HuH-7.5 (cell line): ENCODE measurements at places on chromosomes 16 and 17.

DNA sequence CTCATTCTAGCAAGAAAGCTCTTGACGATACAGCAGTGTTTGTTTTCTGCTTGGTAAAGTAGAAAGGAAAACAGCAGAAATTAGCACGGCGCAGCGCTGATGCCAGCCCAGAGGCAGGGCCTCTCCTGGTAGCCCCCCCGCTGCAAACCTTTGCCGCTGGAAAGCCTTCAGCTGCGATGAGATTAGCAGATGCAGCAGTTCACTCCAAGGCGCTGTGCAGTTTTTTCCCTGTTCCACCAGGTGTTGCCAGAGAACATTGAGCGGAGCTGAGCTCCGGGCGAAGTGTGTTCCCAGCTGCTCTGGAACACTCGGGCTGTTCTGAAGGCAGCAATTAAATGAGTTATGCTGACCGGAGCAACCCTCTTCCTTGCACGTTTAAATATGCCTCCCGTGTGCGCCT lies 72.5 kb downstream of the RBFOX1 start:
- DNase-seq, result no peak

GRCh38 chr17:56149266-56150036 lies 3.8 kb upstream of the ANKFN1 start:
- DNase-seq, result no peak

DNA sequence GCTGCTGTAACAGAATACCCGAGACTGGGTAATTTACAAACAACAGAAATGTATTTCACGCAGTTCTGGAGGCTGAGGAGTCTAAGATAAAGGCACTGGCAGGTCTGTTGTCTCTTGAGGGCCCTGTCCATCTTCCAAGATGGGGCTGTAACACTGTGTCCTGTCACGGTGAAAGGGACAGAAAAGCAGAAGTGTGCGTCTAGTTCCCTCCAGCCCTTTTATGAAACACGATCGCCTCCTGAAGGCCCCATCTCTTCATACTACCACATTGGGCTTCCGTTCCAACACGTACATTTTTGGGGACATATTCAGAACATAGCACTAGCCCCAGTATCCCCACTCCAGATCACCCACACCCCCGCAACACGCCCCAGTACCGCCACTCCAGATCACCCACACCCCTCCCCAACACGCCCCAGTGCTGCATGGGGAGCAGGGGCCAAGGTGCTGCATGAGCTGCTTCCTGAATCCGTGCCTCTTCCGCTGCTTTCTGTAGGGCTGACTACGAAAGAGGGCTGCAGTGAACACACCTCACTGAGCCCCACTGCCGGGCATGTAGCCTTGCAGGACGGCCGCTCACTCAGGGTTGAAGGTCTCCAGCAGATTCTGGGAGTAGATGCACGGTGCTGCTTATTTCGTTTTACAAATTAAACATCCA lies 91.9 kb downstream of the RPTOR start:
- no peak for DNase-seq

DNA sequence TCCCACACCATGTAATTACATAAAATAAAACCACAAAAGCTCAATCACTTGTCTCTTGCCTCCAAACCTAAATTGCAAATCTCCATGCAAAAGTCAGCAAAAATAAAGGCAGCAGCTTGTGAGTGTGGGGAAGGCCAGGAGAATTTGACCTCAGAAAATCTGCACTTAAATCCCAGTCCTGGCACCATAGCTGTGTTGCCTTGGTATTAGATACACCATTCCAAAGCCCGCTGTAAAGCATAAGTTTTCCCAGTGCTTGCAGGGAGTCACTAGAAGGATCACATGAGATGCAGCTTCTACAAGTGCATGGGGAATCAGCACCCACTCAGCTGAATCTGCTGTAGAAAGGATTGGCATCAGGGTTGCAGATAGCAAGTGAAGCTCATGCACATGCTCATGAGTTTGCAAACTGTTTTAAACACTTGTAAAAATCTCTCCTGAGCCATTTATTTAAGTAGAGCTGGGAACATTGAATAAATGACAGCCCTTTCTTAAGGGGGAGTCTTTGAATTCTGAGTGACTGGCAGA lies 495.0 kb upstream of the HSBP1 start:
- DNase-seq, result no peak

GRCh38 chr17:76255801-76256429 lies 9.2 kb upstream of the UBALD2 start:
- no peak for DNase-seq

DNA sequence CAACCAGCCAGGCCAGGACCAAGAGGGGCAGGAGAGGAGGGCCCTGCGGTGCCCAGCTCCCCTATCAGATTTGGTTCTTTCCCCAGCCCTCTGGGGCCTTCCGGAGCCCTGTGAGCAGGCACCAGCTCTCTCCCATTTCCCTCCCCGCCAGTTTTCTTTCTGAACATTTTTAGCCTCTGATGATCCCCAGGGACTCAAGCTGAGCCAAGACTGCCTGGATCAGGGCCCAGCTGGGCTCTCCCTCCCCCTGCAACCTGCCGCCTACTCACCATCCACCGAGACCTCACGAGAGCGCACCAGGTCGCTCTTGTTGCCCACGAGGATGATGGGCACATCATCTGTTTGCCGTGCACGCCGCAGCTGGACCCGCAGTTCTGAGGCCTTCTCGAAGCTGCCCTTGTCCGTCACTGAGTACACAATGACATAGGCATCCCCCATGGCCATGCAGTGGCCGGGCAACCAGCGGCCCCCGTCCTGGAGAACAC lies 2.0 kb downstream of the RRAD start:
- DNase-seq, result no peak

DNA sequence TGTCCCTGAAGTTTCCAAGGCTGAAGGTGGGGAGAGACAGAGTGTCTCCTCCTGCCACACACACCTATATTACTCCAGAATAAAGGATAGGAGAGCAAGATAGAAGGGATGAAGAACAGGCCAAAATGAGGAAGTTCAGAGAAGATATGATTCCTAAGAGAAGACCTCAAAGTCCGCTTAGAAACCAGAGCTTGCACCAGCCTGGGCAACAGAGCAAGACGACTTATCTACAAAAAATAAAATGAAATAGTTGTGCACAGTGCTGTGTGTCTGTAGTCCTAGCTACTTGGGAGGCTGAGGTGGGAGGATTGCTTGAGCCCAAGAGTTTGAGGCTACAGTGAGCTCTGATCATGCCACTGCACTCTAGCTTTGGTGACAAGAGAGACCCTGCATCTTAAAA lies 128.2 kb downstream of the HS3ST3B1 start:
- no peak for DNase-seq

DNA sequence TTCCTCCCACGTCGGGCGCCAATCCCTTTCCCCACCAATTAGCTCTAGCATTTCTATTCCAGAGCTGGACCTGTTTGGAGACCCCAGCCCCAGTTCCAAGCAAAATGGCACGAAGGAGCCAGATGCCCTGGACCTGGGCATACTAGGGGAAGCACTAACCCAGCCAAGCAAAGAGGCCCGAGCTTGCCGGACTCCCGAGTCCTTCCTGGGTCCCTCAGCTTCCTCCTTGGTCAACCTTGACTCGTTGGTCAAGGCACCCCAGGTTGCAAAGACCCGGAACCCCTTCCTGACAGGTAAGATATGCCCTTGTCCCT lies 5.6 kb upstream of the SPATA20 start:
- DNase-seq, result no peak

GRCh38 chr16:30409125-30410060 lies 2.0 kb downstream of the ZNF771 start:
- DNase-seq, result peak; percentile 84

GRCh38 chr17:49543860-49544259 lies 31.8 kb upstream of the NXPH3 start:
- DNase-seq, result no peak

GRCh38 chr17:70588003-70588402 lies 418.7 kb downstream of the KCNJ2 start:
- no peak for DNase-seq

- no peak for DNase-seq
Observed at GRCh38 chr17:75681289-75681688, 14.2 kb downstream of the SAP30BP start.

DNA sequence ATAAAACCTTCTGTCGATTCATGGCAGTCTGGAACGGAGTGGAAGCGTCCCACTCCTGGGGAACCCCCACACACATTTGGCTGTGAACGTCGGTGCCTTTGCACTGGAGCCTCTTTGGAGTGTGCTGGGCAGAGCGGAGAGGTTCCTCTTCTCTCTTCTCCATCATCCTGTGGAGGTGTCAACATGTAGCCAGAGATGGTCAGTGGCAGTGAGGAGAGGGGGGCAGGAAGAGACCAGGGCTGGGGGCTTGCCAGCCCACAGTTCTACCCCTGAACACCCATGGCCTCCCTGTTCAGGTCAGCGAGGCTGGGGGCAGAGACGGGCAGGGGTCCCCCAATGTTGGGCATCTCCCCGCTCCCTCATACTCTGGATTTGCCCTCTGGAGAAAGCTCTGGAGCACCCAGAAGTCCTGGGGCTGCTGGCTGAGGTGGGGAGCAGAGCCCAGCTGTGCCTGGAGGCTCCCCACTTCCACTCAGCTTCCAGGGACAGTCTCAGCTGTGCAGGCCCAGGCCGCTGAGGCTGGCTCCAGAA lies 223.7 kb downstream of the SEC14L1 start:
- DNase-seq, result no peak

DNA sequence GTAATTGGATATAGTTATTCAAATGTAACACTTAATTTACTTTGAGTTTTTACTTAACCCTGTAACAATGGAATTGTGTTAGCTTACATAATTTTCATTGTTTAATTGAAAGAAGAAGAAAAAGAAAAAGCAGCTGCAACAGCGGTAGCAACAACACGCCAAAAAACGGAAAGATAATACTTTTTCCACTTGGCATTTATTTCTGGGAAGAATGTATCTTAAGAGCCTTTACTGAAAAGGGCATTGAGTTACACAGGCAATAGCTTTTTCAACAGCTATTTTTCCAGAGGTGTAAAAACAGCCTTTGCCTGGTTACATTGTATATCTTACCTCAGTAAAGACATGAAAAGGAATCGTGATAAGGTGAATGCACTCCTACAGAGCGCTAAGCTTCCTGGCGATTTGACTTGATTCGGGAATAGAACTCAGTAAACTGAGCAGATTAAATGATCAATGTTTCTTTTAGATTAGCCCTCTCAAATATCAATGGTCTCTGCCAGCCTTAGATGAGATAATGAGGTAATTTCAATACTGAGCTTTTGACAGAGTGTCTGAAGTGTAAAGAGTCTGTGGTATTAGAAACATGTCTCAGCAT lies 311.3 kb downstream of the CDH13 start:
- no peak for DNase-seq

DNA sequence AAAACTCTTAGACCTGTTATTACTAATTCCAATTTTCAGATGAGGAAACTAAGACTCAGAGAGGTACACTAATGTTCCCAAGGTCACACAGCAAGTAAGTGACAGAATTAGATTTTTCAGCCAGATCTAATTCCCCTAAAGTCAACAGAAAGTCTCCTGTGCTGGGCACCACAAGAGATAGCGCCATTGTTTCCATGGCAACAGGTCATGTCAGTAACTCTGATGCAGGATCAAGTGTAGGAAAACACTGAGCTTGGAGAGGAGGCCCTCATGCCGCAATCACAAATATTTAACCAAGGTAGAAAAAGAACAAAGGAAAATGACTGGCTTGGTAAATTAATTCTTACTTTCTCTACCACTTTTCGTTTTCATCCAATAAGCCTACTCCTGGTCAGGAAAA lies 166.0 kb upstream of the CDH13 start:
- DNase-seq, result no peak

DNA sequence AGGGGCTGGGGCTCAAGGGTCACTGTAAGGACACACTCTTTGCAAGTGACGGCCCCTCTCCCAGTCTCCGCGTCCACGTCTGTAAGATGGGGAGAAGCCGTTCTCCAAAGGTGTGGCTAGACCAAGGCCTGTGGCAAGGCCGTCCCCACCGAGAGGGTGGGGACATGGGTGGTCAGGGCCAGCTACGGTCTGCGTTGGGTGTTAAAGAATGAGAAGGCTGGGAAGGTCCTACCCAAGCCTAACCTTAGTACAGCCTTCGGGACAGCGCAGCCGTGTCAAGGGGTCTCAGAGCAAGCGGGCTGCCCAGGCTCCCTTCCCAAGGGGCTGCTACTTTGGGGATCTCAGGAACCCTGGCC lies 1.9 kb downstream of the C1QTNF8 start:
- DNase-seq, result no peak

DNA sequence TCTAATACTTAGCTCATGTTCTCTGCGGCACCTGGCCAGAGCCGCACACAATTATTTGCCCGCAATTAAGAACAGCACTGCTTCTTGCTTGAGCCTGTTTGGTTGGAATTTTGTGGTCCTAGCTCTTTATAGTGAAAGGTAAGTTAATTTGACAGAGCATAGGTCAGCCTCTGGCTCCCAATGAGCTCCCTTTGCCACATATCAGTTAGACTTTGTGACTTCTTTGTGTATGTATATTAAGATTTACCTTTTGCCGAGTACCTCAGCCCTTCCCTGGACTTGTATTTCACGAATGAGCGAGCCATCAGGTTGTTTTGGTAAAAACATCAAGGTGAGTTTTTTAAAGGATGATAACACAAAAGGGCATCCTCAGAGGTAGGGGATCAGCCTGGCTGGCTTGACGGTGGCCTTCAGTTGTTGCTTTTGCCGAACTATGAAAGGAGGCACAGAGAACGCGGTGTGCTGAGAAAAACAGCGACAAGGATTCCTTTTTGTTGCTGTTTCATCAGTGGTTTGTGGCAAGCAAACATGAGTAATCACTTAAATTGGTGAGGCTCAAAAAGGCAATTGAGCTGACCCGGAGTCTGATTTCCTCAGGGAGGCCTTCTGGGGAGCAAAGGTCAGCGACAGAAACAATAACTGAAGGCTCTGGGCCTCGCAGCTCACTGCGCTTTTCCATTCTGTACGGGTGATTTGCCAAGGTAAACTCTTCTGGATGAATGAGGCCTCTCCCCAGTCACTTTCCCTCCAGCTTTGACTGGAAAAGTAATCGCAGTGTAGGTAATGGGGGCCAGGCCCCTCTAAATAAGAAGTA lies 163.6 kb downstream of the HS3ST3A1 start:
- peak; percentile 24 for DNase-seq

- DNase-seq, result no peak
Observed at GRCh38 chr17:40490982-40491381, 10.4 kb downstream of the TNS4 start.

DNA sequence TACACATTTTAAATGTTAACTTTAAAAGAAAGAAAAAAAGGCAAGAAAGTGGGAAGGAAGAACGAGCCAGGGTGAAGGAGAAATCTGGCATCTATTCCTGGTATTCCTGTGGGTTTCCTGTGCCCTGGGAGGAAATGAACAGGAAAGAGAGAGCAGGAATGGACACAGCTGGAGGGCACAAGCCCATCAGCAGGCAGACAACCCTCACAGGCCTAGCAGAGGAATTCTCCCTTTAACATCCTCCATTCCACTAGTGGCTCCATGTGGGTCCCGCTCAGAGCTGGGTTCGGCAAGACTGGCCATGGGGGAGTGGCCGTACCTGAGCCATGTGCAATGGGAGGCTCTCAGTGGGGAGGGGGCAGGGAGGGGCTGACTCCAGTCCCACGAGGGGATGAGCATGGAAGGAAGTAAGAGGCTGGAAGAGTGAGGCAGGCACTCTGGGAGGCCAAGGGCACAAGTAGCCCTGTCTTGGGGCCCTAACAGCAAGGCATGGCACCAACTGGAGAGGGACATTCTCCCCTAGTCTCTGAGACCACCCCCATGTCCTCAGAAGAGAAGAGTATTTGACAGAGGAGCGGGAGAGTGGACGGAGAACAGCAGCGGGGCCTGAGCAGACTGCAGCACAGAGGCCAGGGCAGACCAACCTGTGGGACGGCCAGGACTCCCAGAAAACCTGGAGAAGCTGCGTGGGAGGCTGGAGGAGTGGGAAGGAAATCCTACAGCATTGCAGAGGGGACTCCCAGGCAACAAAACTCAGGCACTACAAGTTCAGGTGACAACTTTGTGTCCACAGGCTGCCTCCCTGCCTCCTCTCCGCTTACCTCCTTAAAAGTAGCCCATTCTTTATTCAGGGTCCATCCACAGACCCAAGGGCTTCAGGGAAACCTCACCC lies 30.2 kb downstream of the TK2 start:
- no peak for DNase-seq

- DNase-seq, result no peak
Observed at GRCh38 chr17:12537436-12537835, 128.3 kb upstream of the MYOCD start.
